ENCODE measurements at places on chromosomes 12 and 14.

DNA sequence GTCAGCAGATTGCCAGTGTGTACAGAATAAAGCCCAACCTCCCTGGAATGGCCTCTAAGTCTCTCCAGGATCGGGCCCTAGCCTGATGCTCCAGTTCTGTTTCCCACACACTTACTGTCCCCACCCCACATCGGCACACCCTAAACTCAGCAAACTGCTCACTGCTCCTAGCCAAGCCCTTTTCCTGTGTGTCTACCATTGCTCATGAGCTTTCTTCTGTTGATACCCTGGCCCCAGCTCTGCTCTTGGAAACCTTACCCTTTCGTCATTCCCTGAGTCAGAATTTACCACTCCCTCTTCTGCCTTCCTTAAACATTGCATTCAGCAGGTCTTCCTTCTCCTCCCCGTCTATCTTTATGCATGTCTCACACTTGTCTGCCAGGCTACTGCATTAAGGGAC, 158.9 kb downstream of the TMX1 start:
- peak; percentile 42 for DNase-seq

- DNase-seq = no peak
Measured at GRCh38 chr12:31369712-31370521, 44.0 kb upstream of the SINHCAF start.

DNA sequence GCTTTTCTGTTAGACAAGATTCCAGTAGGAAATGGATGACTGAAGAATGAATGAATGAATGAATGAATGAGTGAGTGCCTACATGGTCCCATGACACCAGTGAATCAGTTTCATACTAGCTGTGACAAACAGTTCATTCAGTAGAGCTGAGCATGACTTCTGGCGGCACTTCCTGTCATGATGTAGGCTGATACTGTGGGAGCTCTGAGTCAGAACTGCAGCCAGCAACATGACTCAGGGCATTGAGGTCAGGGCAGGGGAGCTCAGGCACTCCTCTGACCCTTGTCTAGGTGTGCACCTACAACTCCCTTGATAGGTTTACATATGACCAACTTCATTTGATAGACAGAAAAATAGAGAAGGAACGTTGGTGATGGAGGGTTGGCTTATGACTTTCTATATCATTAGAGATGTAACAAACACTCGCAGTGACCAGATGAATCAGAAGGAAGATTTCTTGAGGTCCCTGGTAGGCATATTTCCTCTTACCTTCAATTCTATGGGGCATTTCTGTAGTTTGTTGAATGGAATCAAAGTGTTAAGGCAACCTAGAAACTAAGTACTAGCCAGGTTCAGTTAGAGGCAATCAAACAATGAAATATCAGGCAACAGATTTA, 139.3 kb upstream of the ARHGAP5 start:
- peak; percentile 76 for DNase-seq

GRCh38 chr12:70948976-70949336, 28.4 kb upstream of the PTPRR start:
- no peak for DNase-seq

GRCh38 chr14:63781686-63782085, 53.8 kb upstream of the SGPP1 start:
- DNase-seq = no peak

DNA sequence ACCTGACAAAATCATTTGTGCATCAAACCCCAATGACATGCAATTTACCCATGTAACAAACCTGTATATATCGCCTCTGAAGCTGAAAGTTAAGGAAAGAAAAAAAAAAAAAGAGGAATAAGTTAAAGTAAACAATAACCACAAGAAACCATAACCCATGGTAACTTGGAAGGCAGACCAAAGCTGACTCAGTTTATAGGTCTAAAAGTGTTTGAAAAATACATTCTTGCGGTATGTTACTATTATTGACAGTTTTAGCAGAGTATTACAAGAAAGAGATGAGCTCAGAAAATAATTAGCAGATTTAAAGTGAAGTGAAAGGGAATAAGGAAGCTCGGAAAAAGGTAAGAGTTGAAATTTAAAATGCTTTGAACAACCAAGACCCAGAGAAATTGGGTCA, 34.4 kb upstream of the MGAT4C start:
- DNase-seq = no peak

DNA sequence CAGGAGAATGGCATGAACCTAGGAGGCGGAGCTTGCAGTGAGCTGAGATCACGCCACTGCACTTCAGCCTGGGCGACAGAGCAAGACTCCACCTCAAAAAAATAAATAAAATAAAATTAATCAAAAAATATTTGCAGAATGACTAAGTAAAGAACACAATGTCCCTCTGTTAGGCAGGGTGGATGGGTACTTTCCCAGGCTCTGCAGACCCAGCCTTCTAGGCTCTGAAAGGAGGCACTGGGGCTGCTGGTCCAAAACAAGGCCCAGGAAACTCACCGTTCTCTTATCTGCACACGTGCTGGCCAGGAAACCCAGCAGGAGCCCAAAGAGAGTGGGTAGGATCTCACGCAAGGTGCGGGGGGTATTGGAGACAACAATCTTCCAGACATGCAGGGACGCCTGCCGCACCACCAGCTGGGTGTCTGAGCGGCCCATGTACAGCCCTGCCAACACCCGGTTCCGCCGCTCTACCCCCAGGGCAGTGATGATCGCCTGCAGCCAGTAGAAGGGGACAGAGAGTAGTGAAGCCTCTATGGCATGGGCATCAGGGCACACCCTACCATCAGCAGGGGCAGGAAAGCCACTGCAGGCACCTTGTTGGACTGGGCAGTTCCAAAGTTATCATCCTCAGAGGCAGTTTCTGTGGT, 25.8 kb upstream of the RAB35 start:
- DNase-seq = peak; percentile 21

- no peak for DNase-seq
Measured at GRCh38 chr14:105460116-105460515, 14.5 kb upstream of the CRIP2 start.

DNA sequence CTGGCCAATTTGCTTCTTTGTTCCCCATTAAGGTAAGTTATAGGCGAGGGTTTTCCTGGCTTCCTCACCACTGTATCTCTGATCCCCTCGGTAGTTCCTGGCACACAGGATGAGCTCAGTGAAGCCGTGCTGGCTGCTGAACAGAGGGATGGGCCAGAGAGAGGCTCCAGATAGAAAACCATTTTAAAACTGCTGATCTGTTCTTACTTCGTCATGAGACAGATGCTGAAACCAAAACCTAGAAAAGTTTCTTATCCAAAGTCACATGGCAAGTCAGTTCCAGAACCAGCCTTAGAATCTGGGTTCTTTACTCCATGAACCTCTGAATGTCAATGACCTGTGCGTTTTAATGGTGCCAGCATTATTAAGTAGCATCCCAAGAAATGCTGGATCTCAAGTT, 76.3 kb upstream of the RIN3 start:
- DNase-seq = no peak

DNA sequence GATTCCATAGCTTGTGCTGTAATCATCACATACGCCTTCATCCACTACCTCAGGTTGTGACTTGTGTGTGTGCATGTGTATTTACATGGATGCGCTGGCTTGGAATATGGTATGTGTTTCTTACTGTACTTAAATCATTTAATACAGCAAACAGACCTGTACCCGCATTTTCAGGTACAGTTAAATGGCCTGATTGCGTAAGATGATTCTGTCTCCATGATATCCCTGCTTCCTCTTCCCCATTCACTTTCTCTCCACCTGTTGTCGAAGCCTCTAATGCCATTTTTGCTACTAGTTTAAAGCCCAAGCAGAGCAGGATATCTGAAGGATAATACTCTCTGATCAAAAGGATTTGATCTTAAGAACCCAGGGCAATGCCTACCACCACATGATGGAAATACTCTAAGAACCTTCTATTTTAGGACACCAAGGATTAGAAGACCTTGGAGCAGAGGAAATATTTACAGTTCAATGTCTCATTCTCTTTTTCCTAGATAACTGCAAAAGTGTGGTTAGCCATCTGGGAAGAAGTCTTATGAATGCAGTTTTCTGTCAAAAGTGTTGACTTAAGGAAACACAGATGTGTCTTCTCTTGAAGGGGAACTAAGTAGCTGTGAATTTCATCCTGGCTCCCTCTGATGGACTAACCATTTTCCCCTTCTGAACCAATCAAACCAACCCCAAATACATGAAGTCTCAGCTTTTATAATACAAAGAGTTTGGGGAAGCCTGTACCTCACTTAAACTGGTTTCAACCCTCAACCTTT, 78.7 kb downstream of the HELB start:
- no peak for DNase-seq

DNA sequence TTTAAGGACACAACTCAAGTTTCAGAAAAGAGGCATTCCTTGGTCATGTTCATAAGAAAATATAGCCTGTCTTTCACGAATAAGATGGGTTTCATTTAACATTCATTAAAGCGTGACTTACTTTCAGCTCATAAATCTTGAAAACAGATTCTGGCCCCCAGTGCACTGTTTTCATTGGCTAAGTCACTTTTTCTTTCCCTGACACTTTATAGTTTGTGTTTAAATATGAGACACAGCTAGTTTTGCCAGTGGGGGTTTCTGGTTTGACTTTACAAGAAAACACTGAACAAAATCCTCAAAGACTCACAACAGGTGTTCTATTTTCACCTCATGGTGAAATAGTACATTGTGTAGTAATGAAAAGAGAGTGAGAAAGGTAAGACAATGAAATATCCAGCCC, 65.9 kb downstream of the PHLDA1 start:
- DNase-seq = no peak

DNA sequence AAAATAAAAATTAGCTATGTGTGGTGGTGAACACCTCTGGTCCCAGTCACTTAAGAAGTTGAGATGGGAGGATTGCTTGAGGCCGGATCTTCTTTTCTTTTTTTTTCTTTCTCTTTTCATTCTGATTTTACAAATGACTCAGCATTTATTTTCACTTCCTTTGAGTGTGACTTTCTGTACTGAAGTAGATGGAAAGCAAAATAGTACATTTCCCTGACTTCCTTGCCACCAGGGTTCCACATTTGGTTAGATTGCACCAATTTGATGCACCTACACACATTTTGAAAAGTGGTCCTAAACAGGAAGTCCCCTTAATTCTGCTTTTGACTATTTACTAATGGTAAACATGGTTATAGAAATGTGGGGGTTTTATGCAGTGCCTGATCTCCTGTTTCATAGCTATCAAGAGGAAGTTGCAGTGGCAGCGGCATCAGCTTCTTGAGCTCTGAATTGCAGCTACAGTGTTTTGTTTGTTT, 13.0 kb upstream of the LEMD3 start:
- no peak for DNase-seq

DNA sequence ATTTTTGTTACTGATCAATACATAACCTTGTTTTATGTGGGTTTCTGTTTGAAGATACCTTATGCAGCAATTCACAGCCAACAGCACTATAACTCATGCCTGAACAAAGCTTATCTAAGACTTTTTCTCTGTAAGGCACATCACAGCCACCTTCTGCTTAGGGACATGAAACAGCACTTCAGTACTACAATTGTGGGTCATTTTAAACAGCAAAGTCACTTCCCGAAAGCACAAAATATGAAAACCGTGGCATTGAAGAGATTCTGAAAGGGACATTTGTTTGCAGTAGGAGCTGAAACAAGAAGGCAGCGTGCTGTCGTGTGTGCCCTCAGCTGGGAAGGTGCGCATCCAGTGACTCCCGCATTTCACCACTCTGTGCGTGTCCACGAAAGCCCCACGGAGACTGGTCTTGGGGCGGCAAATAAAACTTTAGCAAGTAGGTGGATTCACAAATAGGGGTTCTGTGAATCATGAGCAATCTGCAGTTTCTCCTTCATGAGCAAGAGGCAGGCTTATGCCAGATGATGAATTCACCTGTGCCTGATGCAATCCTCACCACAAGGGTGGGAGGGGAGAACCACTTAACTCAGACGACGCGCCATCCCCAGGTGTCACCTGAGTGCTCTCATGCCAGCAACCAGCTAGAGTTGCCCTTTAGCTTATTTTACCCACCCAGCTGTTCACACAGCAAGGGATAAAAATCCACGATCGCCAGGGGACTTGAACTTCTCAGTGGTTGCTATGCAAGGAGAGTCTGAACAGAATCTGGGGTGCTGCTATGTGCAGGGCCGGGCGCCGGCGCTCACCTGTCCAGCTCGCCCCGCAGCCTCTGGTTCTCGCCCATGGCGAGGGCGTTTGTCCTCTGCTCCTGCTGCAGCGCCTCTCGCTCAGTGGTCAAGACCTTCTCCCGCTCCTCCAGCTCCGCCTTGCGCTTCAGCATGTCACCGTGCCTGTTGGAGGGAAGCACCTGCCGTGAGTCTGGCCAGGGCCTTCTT, 54.9 kb upstream of the GPR68 start:
- DNase-seq = no peak

DNA sequence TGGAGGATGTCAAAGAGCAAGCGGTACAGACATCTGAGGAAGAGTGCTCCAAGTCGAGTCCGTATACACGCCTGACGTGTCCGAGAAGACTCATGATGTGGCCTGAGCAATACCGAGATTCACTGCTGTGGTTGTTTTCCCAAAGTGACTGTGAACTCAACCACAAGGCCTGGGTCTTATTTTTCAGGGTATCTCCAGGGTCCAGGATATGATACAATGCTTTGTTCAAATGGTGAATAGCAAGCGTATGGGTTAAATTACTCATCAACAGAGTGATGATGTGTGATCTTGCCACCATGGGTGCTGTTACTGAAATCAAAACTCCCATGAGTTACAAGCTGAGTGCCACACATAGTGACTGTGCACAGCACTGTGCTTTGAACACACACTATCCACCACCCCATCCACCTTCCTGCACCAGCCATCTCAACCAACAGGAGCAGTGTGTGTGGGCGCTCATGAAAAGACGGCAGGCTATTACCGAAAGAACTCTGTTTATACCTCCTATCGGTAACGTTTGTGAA, 109.6 kb downstream of the BCAT1 start:
- no peak for DNase-seq

All from Calu3 (cell line).